Stimulated activated CD8-positive, alpha-beta memory T cell treated with anti-CD3 and anti-CD28 coated beads, Interleukin-7, amount 100 ng/mL, for 1 hour (primary cell): ENCODE measurements at places on chromosomes 7 and 10.

- no peak for DNase-seq
These were observed 63.3 kb downstream of the IMMP2L start for GRCh38 chr7:111499027-111499426.

- no peak for DNase-seq
These were observed 52.2 kb upstream of the PDGFA start for GRCh38 chr7:571718-572415.

GRCh38 chr7:107785926-107786325 lies 17.1 kb downstream of the SLC26A3 start:
- no peak for DNase-seq

DNA sequence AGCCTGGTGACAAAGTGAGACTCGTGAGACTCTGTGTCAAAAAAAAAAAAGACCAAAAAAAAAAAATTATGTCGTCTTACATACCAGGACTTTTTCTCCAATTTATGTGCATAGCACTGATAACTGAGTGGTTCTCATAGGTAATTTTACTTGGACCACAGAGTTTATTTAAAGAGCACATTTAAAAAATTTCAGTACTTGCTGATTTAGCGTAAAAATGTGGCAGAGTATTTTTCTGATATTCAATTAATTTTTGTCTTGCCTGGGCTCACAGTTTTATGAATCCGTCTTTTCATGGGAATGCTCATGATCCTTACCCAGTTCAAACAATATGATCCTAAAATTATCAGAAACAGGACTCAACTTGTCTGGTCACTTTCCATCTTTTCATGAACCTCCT lies 151.0 kb upstream of the ZNF92 start:
- DNase-seq = no peak
